ENCODE measurements at places on chromosomes 5 and 9. TPM values are rescaled to one million over a fixed set of nuclear protein-coding genes. Genes with fewer than 3 reads are reported as not detected.

Gene SLIT3
- 6.8 TPM for polyA plus RNA-seq

DNA sequence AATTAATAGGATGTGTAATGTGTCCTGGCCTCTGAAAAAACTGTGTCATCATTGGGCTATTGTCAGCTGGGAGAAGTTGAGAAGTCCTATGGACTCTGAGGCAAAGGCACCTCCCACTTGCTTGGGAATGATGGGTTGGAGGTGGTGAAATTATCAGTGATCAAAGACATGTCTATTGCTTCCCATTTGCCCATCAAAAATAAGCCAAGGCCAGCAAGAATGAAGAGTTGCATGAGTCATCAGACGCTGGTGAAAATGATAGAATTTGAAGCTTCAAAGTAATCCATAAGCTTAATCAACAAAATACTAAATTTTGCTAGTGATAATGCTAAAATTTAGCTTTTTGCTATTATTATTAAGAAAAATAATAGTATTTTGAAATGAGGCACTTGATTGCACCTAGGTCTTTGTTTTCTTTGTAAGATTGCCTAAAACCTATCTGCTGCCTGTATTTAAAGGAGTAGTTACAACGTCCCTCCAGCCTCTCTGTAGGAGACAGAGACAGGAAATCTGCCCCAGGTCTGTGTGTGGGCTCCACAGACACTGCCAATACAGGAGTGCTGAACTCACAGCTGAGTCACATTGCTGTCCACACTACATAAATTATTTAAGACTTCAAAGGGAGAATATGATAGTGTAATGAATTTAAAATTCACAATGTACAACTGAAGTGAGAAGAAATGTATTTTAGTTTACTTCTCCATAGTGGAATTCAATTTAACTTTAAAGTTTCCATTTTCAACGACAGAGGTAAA is 48.4 kb upstream of the APC start:
- no peak for DNase-seq

DNA sequence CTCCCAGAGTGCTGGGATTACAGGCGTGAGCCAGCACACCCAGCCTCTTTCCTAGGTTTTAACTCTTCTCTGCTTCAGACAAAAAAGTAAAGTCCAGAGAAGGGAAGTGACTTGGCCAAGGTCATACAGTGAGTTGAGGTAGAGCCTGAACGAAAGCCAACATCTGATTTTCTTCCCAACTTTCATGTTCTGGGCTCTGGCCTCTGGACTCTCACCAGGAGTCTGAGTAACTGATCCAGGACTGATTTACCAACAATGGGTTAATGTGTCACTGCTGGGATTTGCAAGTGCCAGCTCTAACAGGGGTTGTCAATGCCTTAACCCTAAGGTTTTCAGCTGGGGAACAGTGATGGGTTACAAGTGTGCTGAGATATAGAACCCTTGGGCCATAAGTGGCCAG is 32.2 kb upstream of the LARP1 start:
- DNase-seq, result no peak

Gene SNCAIP
- polyA plus RNA-seq, result 8.8 TPM

DNA sequence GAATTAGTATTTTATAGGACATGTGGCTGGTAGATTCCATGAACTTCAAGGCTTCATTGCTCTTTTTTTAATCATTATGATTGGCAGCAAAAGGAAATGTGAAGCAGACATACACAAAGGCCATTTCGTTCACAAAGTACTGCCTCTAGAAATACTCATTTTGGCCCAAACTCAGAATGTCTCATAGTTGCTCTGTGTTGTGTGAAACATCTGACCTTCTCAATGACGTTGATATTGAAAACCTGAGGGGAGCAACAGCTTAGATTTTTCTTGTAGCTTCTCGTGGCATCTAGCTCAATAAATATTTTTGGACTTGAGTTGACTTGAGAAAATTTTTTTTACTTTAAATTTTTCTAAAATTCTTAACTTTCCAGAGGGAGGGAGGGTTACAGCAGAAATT is 12.4 kb downstream of the KCNV2 start:
- DNase-seq, result no peak

Gene PCDHB1
- 0.11 TPM for polyA plus RNA-seq

DNA sequence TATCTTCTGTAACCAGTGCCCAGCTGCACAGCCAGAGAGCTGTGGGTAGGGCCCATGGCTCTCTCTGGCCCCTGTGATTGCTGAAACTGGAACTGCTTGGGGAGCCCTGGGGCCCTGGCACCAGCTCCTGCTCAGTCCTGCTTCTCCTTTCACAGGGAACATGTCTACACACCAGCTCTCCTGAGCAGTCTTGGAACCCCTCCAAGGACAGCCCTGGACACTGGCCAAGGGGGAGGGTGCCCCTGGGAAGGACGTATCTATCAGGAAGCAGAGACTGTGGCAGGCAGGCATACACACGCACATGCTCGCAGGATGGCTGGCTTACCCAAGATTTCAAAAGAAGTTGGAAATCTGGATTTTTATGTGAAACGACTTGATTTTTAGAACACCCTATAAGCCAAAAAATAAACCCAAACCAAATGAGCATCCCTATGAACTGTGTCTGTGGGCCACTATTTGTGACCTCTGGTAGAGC is 8.8 kb upstream of the TRAF1 start:
- no peak for DNase-seq

Gene ARHGAP26
- polyA plus RNA-seq, result 11.9 TPM

DNA sequence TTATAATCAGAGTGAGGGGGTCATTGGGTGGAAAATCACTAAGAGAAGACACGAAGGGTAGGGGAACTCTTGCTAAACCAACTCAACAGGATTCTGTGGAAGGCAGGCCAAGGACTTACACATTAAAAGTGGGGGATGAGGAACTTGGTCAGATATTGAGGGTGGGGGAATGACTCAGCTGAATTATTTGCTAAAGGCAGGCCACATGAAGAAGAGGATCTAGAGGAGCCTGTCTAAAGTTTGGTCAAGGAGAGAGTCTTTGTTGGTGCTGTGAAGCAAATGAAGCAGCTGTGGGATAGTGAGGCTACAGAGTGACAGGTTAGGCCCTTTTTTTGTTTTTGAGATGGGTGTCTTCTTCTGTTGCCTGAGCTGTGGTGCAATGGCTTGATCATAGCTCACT is 63.9 kb upstream of the SPRY4 start:
- no peak for DNase-seq

DNA sequence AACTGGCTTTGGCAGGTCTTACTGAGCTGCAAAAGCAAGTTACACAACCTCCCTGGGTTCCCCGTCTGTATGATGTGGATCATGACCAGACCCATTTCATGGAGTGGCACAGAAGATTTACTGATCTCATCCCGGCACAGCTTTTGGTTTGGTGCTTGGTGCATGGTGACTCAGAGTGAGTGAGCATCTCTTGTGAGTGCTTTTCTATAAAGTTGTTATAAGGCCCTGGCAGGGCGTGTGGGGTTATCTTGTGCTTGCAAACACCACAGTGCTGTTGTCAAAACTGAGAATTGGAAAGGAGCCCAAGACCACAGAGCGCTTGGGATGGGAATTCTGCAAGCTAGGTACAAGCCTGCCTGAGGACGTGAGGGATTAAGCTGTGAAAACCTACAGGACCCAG is 425.2 kb downstream of the GADD45G start:
- no peak for DNase-seq

Gene CTNNA1
- polyA plus RNA-seq, result 250 TPM

- DNase-seq, result peak; percentile 45
Measured at GRCh38 chr5:127950707-127951391, 132.7 kb upstream of the SLC12A2 start.

Gene PCDH1
- polyA plus RNA-seq, result 13.6 TPM

DNA sequence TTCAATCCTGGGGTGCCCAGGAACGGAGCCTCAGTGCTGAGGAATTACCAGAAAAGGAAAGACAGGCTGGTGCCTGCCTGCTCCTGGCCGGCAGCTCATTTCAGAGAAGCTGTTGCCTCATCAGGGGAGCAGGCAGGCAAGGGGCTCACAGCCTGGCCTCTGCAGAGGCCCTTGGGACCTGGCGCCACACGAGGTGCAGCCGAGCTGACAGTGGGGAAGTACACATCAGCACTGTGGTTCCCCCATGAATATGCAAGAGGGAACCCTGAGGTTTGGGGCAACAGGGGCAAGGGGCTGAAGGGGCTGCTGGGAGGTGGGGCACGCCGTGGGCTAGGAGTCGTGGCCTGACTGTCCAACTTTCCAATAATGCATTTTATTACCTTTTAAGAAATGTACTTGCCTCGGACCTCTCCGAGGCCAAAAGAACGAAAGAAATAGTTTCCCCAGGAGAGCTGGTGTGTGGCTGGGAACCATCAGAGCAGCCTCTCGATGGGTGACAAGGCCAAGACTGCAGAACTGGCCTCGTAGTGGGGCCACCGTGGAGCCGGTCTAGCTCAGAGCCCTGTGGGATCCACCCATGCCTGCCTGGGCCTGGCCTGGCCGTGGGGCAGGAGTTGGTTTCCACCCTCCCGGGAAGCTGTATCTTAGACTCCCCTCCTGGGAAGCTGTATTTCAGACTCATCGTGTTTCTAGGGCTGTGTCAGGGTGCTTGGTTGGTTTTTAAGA is 198.6 kb downstream of the PAX5 start:
- no peak for DNase-seq

GRCh38 chr5:66884564-66885243 is 288.5 kb downstream of the MAST4 start:
- no peak for DNase-seq

Gene PHF24
- 0.09 TPM for polyA plus RNA-seq

DNA sequence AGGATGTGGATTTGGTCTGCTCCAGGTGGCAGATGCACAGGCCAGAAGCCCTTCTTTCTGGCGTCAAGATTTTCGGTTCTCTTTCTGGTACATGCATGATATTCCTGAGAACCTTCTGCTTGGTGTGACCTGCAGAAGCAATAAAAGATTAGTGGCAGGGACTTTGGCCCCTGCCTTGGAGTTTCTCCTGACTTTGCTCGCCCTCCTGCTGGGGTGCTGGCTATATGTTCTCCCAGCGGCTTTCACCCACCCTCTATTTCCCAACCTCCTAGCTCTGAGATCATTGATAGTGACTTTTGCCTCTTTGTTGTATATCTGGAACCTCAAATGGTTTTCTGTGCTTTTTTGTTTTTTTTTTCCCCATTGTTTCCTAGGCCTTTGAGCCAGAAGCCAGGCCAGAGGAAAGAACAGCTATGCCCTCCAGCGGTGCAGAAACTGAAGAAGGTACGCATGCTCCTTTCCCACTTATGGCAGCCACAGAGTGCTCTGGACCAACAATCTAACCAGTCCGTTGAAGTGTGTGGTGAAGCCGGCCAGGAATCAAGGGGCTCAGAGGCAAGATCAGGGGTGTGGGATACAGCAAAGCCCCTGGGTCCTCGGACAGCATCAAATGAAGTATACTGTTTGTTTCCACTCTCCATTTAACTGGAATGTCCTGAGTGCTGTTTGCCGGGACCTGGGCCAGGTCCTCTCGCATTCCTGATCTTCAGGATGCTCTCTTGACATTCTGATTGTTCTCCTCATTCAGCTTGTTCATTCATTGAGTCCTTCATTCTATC is 154.5 kb downstream of the ARHGEF28 start:
- no peak for DNase-seq

DNA sequence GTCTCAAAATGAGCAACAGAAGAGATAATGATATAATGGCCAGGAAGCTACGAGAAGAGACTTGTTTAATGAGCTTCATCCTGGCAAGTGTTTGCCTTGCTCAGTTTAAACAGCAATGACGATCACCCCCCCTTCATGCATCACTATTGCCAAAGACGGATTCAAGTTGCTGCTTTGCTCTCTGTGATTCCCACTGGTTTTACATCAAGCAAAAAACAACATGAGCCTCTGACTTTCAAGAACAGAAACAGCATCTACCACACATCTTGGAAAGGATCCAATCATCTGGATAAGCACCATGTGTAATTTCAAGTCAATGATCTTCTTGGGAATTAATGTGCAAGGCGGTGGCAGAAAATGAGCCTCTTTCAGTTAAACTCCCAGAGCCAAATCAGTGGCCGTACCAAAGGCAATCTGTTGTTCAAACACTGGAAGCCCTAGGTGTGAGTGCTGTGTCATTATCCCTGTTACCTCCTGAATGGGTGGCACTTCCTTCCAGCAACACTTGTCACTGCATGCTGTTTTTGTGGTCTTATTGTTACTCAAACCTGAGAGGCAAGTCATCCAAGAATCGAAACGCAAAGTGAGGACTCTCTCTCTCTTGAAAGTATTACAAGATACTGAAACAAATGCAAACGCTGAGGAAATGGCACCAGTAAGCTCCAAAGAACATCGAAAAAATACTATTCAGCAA is 72.8 kb downstream of the MED27 start:
- DNase-seq, result peak; percentile 20

Gene UGT3A1
- 36.1 TPM for polyA plus RNA-seq

Gene SCGB3A2
- not detected for polyA plus RNA-seq

Gene NSMF
- polyA plus RNA-seq, result 16.9 TPM

- DNase-seq, result no peak
Measured at GRCh38 chr5:14440223-14440581, 141.4 kb upstream of the OTULINL start.

Gene HK3
- 0.82 TPM for polyA plus RNA-seq

GRCh38 chr5:149378241-149378820 is 761 bp downstream of the IL17B start:
- DNase-seq, result no peak

Gene PCDHB13
- polyA plus RNA-seq, result 2.4 TPM

DNA sequence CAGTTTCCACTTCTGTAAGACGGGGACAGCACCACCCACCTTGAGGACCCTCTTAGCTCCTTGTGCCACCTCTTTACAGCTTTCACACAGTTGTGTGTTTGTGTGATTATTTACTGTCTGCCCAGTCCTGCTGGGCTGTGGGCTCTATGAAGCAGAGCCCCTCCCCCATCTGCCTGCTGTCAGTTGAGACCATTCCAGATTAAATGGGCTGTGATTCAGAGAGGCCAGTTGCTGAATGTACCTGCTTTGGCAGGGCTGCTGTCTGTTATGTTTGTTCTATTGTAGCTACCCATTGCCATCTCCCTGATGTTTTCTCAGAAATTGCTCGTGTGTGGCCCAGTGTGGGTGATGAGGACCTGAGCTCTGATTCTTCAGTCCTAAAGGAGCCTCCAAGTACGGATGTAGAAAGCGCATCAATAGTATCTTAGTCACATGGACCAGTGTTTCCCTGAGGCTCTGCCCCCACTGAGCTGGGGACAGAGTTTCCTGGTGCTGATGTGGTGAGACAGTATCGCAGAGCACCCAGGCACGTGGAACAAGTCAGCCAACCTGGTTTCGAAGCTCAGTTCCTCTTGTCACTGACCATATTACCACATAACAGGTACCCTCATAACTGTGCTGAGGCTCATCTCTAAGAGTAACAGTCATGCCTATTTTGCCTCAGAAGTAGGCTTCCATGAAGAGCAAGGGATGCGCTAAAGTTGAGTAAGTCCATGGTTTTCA is 3.7 kb downstream of the ANGPTL2 start:
- DNase-seq, result no peak

DNA sequence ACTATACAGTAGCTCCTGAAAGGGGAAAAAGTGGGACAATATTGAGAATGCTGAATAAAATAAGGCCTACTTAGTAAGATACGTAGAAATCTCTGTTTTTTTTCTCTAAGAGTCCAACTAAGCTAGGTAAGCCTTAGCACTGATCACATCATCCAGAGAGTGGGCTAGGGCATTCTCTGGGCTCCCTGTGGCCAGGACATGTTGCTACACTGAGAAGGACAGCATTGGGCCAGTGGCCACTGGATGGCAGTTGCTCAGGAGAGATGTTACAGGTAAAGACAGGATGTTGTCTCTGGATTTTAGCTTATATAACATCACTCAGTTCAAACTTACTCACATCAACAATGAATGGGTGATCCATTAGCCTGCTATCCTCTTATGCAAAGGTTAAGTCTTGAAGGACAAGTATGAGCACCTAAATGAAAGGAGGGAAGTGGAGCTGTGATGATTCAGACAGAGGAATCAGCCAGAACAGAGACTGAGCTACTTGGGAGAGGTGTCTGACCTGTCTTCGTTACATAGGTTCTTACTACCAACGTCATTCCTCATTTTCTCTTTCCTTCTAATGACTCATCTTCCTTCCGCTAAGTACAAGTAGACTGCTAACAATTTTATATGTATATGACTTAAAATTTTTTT is 226.6 kb upstream of the ADCY2 start:
- no peak for DNase-seq

All from forelimb muscle (tissue), 1 donor.